ENCODE measurements at places on chromosomes 1 and 21.

DNA sequence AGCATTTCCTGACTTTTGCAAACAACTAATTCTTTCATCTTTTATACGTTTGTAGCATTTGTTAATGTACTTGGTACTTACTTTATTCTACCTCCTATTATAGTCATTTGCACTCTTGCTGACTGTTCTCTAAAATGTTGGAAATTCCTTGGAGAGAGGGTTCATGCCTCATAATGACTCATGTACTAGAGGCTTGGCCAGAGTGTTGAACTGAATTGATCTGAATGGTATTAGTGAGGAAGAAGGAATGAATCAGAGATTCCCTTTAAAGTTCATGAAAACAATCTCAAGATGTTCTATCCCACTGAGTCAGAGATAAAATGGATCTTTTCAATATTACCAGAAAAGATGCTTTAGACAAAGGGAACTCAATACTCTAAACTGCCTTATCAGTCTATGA is 383.4 kb downstream of the SEC16B start:
- no peak for DNase-seq

DNA sequence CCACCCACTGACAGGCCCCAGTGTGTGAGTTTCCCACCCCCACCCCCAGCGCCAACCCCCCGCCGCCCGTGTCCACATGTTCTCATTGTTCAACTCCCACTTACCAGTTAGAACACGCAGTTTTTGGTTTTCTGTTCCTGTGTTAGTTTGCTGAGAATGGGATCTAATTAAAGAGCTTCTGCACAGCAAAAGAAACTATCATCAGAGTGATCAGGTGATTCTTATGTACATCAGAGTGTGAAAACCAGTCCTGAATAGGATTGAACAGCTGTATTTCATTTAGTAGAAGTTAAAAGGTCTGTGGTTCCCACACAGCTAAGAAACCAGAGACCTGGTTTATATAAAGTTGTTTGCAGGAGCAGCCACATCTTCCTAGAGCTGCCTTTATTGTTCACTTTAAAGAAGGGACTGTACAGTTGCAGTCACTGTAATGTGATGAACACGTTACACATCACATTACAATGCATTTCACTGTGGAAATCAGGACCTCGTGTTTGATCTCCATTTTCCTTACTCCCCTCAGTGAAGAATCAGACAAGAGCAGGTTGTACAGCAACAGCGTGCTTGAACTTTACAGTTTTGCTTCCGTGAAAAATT is 1.2 kb downstream of the GBP6 start:
- no peak for DNase-seq

DNA sequence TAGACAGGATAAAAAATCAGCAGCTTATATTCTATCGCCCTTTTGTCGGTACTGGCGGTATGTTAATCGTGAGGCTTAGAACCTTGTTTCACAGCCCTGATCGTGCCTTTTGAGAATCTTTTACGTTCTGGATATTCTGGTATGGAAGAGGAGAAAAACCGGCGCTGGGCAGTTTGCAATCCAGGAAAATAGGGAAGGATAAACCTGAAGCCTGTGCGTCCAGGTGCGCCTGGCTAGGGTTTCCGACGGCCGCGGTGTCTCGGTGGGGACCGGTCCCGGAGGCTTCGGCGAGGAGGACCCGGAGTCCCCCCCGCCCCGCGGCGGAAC is 258 bp upstream of the SYPL2 start:
- no peak for DNase-seq

DNA sequence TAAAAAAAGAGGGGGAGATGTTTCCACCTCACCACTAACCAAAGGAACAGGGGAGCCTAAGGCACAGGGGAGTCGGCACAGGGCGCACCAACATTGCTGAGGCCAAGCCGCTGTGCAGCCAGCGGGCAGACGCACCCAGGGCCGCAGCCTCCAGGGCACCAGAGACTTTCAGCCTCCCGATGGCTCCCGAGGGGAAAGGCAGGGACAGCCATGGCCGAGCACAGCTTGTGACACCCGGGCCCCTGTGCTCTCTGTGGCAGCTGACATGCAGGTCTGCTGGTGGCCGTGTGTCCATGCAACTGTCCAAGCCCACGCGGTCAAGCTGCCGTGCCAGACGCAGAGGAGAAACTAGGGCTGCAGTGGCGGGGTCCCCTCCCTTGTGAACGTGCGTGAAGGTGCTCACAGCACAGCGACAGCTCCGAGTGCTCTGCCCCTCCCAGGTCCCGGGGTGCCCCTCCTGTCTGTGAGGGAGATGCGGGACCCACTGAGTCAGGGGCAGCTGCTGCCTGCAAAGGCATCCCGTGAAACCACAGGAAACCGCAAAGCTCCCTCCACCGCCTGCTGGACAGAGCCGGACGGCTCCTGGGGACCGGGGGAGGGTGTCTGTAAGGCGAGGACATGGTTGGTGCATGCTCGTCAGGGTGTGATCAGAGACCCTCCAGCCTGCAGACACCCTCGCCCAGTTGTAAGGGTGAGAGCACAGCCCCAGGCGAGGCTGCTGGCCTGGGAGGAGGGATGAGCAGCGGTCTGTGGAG is 2.5 kb downstream of the KRTAP10-11 start:
- DNase-seq: no peak

DNA sequence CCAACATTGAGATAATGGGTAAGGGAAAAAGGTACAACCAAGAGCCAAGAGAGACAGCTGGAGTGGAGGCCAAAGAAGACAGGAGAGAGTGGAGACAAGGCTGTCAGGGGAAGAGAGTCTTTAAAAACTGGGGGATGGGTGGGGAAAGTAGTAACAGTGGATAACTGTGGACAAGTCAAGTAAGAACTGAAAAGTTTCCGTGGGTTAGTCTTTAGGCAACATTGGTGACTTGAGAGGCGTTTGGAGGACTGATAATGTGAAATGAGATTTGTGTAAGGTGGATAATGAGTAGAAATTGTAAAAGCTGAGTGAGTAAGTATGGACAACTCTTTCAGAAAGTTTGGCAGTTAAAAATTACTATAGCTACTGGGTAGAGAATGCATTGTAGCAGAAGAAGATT is 10.4 kb downstream of the PPP2R5A start:
- DNase-seq: no peak

DNA sequence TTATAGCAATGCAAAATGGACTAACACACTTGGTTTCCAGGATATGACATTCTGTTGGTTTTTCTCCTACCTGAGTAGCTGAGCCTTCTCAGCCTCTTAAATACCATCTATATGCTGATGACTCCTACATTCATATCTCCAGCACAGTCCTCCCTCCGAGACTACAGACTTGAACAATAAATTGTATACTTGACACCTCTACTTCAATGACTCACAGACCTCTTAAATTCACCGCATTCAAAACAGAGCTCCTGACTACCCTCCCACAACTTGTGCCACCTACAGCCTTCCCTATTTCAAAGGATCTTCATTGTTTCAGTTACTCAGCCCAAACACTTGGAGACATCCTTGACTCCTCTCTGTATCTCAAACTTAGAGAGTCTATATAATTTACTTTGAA is 66.8 kb upstream of the ASB17 start:
- no peak for DNase-seq

DNA sequence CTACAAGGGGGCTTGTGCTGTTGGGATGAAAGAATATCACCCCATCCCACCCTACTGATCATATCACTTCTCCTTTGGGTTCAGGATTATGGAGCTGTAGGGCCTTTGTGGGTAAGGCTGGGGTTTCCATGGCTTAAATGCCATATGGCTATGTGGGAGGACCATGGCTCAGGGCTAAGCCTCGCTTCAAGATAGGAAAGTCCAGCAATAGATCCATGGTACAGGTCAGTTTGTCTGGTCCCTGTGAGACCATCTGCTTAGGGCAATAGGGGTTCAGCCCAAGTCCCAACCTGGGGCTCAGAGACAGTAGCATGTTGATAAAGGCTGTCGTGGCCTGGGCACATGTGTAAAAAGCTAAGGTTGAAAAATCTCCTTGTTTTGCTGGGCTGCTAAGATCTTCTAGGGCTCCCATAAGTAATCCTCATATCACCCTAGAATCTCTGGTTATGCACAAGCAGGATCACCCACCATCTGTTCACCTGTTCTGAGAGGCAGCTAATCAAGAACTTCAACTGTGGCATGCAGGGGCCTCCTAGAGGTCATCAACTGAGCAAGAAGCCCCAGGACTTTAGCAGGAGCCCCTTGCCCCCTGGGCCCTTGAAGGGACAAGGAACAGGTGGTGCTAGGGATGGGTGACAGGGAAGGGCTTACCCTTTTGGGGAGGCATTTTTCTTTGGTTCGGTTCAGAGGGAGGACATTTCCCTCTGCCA is 66.5 kb downstream of the UBE2T start:
- DNase-seq: no peak

DNA sequence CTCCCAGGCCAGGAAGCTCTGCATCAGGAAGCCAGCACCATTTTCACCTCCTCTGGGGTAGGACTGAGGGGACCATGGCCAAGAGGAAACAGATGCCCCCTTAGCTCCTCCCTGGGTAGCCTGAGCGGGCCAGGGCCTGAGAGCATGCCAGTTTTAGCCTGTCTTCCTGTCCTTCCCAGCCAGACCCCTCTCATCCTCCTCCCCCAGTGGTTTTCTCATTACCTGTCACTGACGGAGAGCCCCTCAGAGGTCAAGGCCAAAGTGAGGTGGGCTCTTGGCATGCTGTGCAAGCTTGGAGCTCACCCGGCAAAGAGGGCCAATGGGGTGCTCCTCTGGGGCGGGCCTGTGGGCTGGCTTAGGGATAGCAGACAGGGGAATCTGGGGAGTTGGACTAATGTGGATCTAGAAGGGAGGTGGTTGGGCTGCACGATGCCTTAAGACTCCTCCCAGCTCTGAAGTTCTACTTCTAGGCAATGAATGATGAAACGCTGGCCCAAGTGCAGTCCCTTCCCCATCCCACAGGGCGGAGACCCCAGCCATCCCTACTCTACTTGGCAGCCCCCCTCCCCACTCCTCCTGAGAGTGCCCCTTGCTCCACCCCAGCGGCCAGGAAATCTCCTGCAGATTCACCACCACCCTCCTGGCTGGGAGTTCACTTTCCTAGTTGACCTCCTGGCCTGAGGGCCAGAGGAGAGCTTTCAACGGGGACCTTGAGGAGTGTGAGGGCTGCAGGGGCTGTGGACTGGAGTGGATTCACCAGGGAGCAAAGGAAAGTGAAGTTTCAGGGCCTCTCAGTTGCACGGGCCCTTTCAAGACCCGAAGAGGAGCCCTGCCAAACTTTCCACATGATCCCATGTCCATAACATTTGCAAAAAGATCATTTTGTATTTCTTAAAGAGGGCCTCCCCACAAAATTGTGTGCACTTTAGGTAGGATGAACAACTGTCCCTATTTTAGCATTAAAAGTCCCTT is 9.4 kb upstream of the LMNA start:
- no peak for DNase-seq

DNA sequence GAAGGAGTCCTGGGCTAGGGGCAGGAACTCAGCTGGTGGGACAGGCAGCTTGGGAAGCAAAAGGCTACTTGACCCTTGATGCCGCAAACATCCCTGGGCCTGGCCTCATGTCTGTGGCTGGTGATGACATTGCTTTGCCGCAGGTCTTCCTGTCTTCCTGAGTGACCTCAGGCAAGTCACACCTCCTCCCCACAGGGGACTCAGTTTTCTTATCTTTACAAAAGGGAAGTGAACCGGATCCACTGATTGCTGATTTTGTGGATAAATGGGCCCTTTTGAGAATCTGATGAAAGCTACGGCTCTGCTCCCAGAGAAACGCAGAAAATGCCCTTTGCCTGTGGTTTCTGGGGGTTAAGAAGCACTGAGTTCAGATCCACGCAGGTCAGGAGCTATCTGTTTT is 20.7 kb downstream of the PLOD1 start:
- DNase-seq: no peak

DNA sequence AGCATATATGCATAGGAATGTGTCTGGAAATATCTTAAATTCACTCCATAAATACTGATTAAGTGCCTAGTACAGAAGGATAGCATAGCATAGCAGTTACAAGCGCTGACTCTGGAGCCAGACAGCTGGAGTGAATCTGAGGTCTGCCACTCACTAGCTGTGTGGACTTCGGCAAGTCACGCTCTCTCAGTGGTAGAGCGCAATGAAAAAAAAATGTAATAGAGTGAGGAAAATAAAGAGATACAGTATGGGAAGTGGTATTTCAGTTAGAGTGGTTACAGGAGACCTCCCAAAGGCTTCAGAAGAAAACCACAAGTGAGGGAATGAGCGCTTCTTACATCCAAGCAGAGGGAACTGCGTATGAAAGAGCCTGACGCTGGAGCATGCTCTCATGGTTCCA is 338.9 kb upstream of the PRMT6 start:
- no peak for DNase-seq

DNA sequence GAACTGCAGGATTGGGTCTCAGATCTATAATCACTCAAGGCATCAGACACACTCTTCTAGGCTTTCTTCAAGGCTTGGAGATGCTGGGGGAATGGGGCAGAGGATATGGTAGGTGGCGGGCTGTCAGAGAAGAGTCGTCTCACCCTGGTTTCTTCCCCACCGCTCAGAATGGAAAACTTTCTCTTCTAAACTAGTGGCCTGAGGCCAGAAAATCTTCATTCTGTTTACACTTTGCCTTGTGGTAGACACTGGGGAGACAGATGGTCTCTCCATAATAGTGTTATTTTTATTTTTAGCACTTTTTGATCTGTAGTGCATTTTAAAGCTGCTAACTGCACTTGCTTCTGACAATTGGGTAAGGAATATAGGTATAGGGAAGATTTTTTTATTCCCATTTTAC is 2.6 kb downstream of the PRELP start:
- DNase-seq: no peak

GRCh38 chr1:231423648-231424047 is 1.6 kb upstream of the EGLN1 start:
- DNase-seq: no peak

DNA sequence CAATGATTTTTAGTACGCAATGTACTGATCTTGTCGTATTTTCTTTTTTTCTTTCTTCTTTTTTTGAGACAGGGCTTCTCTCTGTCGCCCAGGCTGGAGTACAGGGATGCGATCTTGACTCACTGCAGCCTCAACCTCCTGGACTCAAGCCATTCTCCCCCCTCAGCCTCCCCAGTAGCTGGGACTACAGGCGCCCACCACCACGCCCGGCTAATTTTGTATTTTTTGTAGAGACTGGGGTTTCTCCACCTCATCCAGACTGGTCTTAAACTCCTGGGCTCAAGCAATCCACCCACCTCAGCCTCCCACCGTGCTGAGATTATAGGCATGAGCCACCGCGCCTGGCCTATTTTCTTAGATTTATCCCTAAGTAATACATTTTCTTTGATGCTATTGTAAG is 43.9 kb upstream of the COL6A2 start:
- no peak for DNase-seq

All from activated gamma-delta T cell treated with anti-CD3 and anti-CD28 coated beads, Interleukin-2, amount 50 U/mL, for 16 hours (primary cell).